ENCODE measurements at places on chromosomes 13 and 19.

DNA sequence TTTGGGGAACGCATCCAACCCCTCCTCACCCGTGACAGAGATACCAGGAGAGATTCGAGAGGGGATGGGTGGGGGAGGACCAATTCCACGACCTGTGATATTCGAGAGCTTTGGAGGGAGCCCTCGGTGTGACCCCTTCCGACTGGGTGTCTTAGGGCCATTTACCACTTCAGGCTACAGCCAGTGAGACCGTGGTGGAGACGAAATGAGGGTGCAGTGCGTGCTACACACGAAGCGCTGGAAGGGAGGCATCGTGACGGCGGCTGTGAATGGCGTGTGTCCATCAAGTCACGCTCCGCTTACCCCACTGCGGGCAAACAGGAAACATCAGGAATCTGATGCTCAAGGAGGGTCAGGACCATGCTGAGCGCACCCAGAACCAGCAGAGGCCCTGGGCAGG is 10.4 kb downstream of the CTU1 start:
- DNase-seq: no peak

DNA sequence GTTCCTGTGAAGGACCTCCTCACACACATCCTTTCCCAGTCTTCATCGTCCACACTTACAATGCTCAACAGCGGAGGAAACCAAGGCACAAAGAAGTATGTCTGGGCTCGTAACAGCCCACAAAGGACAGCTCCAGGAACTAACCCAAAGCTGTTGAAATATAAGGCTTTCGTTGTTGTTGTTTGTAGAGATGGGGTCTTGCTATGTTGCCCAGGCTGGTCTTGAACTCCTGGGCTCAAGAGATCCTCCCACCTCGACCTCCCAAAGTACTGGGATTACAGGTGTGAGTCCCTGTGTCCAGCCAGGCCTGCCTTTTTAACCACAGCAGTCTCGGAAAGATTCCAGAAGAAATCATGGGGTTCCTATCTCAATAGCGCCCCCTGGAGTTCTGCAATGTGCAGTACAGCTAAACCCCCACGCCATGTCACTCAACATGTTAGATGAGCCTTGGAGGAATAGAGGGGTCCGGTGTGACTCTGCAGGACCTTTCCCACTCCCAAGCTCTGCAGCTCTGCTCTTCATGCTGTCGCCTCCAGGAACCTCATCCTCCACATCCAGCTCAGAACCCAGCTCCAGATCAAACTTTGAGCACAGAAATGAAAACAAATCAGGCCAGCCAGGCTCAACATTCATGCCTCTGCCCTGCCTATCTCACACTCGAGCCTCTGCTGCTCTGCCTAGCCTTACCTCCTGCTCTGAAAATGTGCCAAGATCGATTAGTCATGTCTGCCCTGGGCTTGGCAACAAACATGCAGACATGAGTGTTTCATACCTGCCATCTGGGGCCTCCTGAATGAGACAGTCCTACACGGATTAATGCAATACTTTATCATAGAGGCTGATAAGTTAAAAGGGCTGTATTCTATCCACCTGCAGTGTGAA is 7.5 kb downstream of the PLA2G4C start:
- DNase-seq: no peak

DNA sequence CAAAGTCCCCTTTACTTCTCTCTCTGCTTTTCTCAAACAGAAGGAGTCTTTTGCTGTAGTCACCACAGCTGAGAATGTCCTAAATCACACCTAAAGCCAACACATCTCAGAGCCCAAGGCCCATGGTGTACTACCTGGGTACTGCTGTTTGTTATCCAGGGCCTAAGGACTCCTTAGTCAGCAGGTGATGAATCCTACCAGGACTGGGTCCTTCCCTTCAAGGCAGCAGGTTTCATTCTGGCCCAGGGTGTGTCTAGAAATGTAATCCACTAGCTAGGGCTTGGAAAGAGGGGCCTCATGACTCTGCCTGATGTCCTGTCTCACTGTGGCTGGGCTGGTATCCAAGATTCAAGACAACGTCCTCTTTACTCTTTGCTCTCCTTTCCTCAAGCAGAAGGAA is 36.2 kb upstream of the ENOX1 start:
- DNase-seq: no peak

- DNase-seq: no peak
Observed at GRCh38 chr19:7441468-7442146, 47.2 kb downstream of the PEX11G start.

- DNase-seq: no peak
Observed at GRCh38 chr13:113657851-113658741, at the start of gene ATP4B. ATP4B (minus strand) TSS chr13:113658198; CDS start chr13:113658144, 54 bp downstream.

Data from fibroblast of skin of left quadriceps (primary cell).